CD14-positive monocyte (primary cell): ENCODE measurements at places on chromosomes 5 and 9. TPM values are rescaled to one million over a fixed set of nuclear protein-coding genes. Genes with fewer than 3 reads are reported as not detected.

Gene FSTL4
- not detected for polyA plus RNA-seq

GRCh38 chr5:6333182-6333905, 45.0 kb downstream of the MED10 start:
- DNase-seq: no peak

Gene SHLD3
- polyA plus RNA-seq: 1.0 and 2.0 TPM in 2 replicates

DNA sequence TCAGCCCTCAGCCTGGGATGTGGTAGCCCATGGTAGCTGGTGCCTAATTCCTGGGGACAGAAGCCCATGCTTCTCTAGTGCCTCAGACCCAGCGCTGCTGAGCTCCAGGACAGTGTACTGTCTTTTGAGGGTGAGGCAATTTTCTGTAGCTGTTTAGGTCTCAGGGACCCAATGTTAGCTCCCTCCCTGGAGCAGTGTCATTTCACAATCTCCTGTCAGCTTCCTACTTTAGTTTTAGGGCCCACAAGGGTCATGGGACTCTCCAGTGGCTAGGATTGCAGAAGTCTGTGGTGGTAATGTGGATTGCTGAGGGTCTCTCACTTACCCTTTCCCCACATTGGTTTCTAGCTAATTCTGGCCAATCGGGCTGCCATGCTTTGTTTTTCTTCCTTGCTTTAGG, 67.7 kb upstream of the CCL21 start:
- peak; percentile 47 for DNase-seq

- DNase-seq: no peak
These were observed 2.2 kb downstream of the LHX3 start for GRCh38 chr9:136202454-136203407.

Gene ANP32B
- 40.7 TPM for polyA plus RNA-seq

Gene ADAMTS16
- not detected for polyA plus RNA-seq

DNA sequence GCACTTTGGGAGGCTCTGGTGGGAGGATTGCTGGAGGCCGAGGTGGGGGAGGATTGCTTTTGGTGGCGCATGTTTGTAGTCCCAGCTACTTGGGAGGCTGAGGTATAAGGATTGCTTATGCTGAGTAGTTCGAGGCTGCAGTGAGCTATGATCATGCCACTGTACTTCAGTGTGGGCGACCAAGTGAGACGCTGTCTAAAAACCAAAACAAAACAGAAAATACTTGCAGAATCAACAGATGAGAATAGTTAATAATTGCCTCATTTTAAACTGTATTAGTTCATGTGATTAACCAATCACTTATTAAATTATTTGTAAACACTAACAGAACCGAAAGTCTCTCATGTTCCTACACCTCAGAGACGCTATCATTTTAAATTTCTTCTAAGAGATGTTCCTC, 118.1 kb downstream of the CCDC171 start:
- no peak for DNase-seq

DNA sequence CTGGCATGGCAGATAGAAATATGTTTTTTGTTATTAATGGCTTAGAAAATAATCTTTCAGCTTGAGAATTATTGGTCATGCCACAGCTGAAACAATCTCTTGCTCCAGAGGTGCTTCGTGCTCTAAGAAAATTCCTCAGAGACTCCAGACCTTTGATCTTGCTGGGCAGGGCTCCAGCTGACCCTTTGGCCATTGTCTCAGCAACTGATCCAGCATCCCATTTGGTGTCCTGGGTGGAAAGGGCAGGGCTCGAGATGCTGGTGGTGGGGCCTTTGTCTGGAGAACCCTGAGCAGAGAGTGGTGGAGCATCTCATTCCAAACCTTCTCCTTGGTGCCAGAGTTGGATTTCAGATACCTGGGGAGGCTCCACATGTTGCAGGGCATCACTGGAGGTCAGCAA, 43.2 kb upstream of the PIK3R1 start:
- no peak for DNase-seq

- no peak for DNase-seq
These were observed 576.7 kb upstream of the ZNF462 start for GRCh38 chr9:106286249-106286648.

DNA sequence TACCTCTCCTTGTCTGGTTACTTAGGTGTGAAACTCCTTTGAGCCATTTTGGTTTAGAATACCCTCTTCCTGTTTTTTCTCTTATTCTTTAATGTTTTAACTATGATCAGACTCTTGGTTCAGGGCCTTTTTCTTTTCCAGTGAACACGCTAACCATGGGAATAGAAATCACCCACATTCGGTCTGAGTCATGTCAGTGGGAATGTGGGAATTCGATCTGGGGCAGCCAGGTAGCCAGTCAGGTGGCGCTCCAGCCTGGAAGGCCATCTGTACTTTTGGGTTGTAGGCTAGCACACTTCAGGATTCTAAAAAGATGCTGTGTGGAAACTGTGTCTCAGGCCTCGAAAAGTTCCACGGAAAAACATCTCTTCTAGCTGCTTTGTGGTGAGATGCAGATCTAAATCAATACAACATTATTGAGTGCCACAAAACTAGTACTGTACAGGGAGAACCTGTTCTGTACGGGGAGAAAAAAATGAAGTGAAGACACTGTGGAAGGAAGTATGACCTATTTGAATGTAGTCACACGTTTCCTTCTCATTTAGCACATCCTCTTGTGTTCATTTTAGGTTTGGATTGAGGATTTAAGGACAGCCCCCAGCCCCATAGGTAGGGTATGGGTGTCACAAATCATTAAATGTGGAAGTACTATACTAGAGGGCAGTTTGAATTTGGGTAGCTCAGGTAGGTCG, 36.4 kb downstream of the SNX30 start:
- DNase-seq: no peak

- DNase-seq: no peak
These were observed 54.0 kb upstream of the ALDH1B1 start for GRCh38 chr9:38338342-38339018.

Gene PCDHGA5
- polyA plus RNA-seq: not detected

GRCh38 chr9:91567642-91568274, 144.1 kb upstream of the NFIL3 start:
- DNase-seq: no peak

Gene SLC27A6
- polyA plus RNA-seq: not detected

Gene RICTOR
- 7.0 TPM for polyA plus RNA-seq
